ENCODE measurements at places on chromosomes 7 and 10.
A peak's percentile ranks its signal among the peaks of the same experiment; 100 is the strongest.

DNA sequence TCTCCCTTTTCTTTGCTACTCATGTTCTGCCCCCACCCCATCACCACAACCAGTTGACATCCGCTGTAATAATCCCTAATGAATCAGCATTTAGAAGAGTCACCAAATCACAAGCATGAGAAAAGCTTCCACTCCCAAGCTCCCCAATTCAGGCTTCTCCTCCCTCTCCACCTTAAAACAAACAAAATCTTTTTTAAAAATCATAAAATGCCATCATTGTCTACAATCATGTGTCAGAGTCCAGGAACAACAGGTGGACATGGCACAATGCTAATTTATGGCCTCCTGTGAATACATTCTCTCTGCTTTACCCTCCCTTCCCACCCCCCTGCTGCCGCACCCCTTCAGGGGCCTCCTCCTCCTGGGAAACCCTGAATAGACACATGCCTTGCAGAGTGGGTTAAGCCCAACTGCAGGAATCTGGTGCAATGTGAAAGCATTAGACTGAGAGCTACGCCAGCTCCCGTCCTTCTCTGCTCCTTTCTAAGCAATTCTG lies 3.7 kb downstream of the LRRC4 start:
- DNase-seq = no peak

- no peak for DNase-seq
Measured at GRCh38 chr7:55191926-55192692, 173.0 kb upstream of the LANCL2 start.

DNA sequence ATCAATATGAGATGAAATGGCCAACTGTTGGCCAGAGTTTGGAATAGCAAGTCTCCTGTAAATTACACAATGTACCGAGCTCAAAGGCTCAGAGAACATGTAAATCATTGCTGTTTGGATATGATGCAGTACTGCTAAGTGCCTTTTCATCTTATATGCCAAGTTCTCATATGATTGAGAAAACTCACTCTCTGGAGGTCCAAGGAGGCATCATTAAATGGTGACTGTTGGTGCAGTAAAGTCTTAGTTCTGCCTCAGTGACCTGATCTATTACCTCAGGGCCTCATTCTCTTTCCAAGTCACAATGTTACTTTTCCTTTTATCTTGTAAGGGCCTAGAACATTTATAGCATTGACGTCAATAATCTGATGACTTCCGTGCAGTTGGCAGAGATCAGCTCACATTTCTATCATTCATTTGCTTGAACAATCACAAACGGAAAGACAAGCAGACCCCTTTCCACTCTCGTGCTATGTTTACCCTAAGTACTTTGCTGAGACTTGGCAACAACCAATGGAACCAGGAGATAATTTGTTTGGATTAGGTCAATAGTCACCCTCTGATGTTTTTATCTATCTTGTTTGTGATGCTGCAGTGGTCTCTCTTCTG lies 32.6 kb upstream of the PDK4 start:
- no peak for DNase-seq

- DNase-seq = no peak
Measured at GRCh38 chr10:37010741-37011140, 114.7 kb upstream of the ANKRD30A start.

- DNase-seq = no peak
Measured at GRCh38 chr7:431041-431440, 88.6 kb downstream of the PDGFA start.

- DNase-seq = no peak
Measured at GRCh38 chr10:65949526-65949925, 976.3 kb upstream of the LRRTM3 start.

- no peak for DNase-seq
Measured at GRCh38 chr10:114635797-114636550, 22.1 kb downstream of the ABLIM1 start.

DNA sequence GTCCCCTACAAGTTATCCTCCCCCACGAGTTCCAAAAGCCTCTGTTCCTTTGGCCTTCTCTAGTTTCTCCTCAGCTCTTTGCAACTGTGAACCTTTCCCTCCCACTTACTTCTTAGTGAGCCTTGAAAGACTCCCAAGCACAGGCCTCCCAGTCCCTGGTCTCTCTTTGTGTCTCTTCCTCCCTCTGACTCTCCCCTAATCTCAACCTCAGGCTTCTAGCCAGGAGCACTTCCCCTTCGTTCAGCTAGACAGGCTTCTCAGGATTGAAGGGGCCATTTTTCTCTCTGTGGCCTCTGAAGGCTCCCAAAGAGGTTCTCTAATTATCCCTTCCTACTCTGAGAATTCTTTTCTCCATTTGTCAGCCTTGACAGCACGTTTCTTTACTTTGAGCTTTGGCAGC lies 50.2 kb upstream of the PHYHIPL start:
- no peak for DNase-seq

DNA sequence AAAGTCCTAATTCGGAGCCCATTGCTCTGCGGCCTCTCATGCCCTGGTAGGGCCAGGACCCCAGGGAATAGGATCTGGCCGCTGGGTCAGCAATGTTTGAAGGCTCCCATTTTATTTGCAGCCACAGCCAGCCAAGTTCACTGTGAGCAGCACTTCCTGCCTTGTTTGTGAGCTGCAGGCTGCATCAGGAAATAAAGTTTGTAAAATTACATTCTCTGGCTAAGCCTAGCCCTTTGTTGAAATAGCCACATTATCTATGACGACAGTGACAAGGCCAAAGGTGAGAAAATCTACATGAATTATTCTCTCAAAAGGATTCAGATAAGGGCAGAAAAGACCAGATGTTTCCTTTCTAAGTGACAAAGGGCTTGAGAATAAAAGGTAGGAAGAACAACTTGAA lies 23.7 kb upstream of the ITGB1 start:
- no peak for DNase-seq

- DNase-seq = no peak
Measured at GRCh38 chr10:377228-377627, 242.0 kb downstream of the ZMYND11 start.

DNA sequence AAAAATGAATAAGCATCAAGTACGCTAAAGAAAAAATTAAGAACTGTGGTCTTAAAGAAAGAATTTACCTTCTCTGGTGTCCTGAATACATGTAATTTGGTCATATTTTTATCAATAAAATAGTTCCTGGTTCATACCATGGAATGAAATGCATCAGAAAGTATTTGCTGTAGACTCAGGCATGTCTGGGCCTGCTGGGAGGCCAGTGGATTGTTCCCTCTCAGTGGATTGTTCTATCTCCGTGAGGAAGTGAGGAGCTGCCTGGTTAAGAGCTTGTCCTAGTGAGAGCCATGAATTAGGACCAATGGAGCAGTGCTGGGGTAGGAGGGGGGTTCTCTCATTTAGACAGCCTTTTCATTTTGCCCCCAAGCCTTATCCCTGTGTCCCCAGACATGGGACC lies 211.7 kb upstream of the HABP2 start:
- DNase-seq = no peak

DNA sequence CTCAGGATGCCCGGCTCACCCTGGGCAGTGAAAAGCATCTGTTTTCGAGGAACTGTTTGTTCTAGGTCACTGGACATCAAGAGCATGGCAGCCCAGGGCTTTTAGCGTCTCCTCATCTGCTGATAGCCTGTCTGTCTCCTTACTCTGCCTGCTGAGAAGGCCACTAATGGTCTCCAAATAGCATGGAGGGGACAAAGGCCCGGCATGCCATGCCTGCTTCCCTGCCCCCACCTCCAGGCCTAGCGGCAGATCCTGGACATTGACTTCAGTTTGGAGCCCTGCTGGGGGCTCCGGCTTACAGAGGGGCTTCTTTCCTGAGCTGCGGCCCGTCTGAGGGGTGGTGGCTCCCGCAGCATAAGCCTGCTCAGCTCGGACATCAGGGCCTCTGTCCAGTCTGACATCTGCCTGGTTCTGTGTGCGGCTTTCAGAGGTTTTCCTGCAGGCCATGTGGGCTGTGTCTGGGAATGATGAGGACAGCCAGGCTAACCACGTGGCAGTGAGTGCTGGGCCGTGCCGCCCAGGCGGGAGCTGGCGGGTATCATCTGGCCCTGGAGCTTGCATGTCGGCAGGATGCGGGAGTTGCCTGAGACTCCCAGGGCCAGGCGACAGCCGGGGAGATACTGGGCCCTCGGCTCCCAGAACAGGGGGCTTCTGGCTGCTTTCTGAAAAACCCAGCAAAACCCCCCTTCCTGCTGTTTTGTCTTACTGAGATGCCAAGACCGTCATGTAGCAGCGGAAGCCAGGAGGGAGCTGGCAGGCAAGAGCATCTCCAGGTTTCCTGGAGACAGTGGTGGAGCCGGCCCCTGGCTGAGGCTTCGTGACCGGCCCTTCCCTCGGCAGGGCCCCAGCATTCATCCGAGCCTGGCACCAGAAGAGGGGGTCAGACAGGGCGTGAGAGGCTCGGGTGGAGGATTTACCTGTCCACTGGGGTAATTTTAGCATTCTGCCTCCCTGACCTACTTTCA lies 9.2 kb downstream of the PFKFB3 start:
- no peak for DNase-seq

DNA sequence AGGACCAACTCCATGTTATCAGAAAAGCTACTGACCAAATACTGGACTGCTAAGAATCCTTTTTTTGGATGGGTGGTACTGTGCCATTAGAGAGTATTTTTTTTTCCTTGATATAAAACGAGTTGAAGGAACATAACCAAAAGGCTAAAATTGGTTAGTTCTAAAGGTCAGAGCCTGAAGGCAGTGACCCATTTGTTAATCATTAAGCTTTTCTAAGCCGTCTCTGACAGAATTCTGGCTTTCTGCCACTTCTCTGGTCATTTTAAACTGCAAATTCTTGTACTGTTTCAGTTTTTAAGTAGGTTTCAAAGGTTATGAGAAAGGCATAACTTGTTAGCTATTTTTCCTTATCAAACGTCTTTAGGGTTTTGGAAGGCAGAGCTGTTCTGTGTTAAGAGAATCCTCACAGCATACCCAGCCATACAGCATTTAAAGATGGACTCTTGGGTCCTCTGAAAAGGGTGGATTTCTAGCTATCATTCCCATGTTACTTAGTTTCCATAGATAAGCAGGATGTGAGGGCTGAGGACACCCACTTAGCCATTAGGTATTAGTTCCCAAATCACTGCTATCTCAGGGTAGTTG lies 196.8 kb downstream of the RNLS start:
- no peak for DNase-seq

DNA sequence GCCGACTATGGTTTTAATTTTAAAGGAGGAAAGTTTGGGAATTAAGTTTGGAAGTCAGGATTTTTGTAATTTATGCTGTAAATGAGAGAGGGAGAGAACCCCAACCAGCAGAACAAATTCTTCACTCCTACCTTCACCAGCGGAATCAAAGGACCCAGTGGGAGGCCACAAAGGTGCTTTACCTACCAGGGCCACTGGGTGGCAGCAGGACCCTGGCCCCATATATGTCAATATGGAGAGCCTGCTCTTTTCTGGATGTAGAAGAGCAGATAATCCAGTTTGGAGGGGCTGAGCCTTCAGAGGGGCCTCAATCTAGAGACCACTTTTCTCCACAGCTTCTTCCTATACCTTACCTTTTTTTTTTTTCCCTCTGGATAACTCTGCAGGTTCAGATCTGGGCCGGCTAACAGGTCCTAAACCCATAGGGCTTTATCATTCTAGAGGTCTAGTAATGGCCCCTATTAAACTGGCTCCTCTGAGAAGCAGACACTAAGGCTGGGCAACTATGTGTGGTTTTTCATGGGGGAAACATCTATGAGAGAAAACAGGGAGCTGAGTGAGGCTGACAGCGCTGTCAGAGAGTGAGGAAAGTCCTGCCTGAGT lies 8.5 kb upstream of the SCD start:
- peak; percentile 89 for DNase-seq

- no peak for DNase-seq
Measured at GRCh38 chr7:134690016-134690415, 43.4 kb downstream of the BPGM start.

GRCh38 chr10:74056050-74056818 lies 58.3 kb downstream of the VCL start:
- DNase-seq = no peak

DNA sequence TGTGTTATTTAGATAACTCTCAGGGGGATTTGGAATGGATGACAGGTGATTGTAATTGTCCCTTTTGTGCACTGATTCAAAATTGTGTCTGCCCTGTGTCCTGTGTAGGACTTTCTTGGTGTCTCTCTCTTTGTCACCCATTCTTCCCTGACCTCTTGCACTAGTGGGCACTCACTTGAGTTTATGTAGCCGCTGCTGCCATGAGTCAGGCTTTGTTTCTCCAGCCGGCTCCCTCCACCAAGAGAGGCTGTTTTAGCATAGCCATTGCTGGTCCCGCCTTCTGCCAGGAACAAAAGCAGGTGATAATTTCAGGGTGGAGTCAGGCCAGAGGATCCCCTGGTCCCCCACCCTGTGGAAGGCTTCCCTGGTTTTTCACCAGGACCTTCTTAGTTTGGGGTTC lies 8.4 kb downstream of the COL17A1 start:
- DNase-seq = no peak

GRCh38 chr7:44394112-44394447 lies 68.7 kb upstream of the CAMK2B start:
- DNase-seq = no peak

DNA sequence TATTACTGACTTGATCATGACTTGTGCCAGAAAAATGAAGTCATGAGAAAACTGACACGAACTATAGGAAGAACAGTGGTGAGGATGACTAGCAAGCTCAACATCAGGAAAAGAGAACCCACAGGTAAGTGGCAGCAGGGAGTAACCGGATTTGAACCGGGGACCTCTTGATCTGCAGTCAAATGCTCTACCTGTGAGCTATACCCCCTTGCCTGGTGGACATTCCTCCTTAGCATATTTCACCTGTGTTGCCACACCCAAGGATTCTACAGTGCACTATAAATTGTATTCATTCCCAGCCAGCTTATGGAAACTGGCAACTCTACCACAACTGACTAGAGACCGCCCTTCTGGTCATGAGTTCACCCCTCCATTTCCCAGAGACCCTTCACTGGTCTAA lies 97.5 kb upstream of the ZNF746 start:
- DNase-seq = no peak

DNA sequence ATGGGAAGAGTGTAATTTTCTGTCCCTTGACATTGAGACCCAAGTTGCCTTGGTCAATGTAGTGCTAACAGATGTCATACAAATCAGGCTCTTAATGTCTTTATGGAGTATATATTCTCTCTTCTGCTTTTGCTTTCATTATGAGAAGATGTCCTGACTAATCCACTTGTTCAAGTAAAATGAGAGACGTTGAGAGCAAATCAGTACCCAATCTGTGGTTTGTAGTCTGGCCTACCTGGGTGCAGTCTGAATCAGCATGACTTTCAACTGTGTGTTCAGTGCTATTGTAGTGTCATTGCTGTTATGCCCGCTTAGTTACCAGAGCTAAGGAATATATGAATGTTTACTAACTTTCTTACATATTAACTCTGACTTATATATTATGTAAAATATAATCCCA lies 612.4 kb downstream of the ANKRD7 start:
- DNase-seq = no peak

- DNase-seq = no peak
Measured at GRCh38 chr7:1580422-1581030, 10.7 kb upstream of the PSMG3 start.

DNA sequence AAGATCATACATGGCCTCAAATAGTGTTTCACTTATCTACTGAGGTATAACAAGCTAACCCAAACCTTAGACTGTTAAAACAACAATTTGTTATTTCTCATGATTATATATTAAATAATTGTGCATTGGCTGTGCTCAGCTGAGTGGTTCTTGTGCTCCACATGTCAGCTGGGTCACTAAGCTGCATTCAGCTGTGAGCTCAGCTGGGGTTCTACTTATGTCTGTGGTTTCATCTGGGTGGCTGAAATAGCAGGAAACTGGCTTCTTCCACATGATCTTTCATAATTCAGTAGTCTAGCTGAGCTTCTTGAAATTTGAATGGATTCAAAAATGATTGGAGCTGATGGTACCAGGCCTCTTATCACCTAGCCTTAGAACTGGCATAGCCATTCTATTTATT lies 181.8 kb upstream of the CSTF2T start:
- DNase-seq = no peak
